ENCODE measurements at places on chromosomes 6 and 20.

- DNase-seq, result no peak
These were observed 39.3 kb upstream of the SCGN start for GRCh38 chr6:25612666-25613065.

GRCh38 chr20:29689411-29690225, 1567.8 kb upstream of the DEFB115 start:
- DNase-seq, result peak; percentile 66

DNA sequence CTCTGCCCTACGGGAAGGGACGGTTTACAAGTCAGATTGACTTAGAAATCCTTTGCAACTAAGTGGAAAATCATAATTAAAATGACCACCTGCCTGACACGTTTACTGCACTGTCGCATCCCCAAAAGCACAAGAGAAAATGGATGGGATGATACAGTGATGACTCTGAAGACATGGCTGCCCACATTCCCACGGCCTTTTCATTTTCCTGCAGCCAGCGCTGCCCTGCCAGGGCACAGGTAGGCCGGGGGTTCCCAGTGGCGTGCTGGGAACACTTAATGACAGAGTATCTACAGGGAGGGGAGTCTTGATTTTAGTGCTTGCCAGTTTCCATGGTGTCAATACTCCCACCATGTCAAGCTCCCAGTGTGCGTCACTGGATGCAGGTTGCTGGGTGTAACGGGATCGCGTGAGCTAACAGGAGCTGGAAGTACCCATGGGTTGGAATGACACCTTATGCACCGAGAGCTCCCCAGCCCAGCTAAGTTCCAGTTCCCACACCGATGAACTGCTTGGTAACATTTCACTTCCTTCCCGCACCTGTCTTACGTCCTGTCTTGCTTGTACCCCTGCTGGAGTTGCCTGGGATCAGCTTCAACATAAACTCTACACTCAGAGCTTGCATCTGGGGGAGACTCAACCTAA, 129.0 kb downstream of the ANKRD60 start:
- no peak for DNase-seq

- DNase-seq, result no peak
These were observed 45.0 kb downstream of the PHACTR1 start for GRCh38 chr6:12761376-12762115.

GRCh38 chr20:34410336-34410735, 47.3 kb downstream of the ITCH start:
- no peak for DNase-seq

DNA sequence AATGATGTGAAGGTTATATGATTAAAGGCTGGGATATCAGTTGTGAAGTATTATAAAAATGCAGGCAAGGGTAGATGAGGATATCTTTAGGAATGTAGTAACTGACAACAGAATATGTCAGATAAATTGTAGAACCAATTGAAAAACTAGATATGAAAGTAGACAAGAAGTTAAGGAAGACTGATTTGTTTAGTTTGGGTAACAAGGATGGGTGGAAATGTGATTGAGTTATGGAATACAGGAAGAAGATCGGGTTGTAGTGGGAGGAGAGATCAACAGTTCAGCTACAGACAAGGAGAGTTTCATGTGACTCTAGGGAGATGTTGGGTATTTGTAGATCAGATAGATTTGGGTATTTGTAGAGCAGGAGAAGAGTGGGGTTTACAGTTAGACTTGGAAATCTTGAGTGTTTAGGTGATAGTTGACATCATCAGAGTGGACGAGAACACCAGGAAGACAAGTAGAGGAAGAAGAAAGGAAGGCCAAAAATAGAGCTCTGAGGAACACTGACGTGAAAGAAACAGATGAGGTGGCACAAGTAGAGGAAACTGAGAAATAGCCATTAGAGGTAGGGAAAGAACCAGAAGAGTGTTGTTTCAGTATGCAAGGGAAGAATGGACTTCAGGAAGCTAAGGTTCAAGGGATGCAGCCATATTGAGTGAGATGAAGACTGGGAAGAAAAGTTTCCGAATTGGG, 12.1 kb upstream of the TSPYL1 start:
- DNase-seq, result no peak

Measured in activated CD8-positive, alpha-beta T cell treated with anti-CD3 and anti-CD28 coated beads for 36 hours (primary cell).